ENCODE measurements at places on chromosomes 6 and 20.

DNA sequence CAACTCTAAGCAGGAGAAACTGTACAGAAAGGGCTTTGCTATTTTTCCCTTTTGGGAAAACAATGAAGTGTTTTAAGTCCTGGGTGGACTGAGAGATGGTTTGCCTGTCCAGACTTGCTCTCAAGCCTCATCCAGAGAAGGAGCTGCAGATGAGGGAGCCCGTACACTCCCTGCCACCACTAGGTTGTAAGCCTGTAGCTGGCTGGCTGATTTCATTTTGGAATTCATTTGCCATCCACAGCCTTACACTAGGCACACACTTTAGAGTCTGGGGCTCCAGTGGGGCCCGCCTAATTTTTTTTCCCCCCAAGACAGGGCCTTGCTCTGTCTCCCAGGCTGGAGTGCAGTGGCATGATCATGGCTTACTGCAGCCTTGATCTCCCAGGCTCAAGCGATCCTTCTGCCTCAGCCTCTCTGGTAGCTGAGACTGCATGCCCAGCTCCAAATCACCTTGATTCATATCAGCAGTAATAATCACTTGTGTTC, 28.4 kb downstream of the POFUT1 start:
- no peak for DNase-seq

DNA sequence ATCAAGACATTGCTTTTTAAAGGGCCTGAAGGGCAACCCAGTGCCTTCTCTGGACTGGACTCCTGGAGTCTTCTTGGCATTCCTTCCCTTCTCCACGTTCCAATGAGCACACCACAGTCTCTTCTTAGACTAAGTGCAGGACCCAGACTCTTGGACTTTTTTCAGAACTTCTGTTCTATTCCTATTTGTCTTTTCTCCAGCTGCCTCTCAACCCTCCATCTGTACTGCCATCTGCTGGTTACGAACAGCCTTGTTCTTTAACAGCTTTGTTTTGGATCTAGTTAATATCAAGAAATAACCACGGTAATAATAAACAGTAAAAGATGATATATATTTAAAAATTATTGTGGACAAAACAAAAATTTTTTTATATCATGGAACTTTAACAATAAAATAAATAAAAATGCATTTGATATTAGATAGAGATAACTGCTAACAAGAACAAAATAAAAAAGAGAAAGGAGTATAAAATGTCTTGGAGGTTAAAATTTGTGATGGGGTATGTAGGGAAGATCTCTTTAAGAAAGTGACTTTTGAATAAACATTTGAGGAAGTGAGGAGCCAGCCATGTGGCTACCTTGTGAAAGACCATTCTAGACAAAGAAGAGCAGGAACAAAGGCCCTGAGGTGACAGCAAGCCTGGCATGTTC, 105.1 kb upstream of the HCRTR2 start:
- DNase-seq = no peak

DNA sequence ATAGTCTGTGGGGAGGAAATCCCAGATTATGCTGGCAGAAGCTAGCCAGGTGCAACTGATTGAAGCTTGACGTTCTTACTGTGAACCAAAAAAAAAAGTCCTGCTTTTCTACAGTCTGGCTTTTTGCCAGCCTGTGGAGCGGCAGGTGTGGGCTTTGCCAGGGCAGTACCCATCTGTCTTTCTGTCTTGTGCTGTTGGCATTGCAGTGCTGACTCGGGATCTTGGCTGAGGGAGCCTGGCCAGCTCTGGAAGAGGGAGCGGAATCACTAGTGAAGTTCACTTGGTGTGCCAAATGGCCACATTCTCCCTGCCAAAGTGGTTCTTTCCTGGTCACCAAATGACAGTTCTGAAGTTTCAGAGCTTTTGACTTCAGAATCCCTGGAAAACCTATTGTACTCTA, 5.0 kb downstream of the KIF3B start:
- DNase-seq = no peak

DNA sequence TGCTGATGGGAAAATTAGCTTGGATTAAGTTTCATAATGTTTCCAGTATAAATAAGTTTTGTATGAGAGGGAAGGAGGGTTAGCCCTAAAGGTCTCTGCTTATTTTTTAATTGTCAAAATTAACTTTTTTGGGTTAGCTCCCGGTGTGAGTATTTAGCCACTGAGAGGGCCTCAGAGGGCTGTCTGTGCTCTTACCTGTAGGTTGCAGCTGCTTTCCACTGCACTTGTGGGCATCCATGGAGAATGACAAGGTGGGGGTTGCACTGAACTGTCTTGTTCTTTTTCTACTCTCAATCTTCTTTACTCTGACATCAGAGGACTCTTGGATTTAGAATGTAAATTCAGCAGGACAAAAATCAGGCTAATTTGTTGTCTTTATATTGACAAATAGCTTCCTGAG, 81.4 kb downstream of the CD164 start:
- DNase-seq = no peak

GRCh38 chr6:120055071-120055470, 705.5 kb upstream of the MAN1A1 start:
- DNase-seq = no peak

DNA sequence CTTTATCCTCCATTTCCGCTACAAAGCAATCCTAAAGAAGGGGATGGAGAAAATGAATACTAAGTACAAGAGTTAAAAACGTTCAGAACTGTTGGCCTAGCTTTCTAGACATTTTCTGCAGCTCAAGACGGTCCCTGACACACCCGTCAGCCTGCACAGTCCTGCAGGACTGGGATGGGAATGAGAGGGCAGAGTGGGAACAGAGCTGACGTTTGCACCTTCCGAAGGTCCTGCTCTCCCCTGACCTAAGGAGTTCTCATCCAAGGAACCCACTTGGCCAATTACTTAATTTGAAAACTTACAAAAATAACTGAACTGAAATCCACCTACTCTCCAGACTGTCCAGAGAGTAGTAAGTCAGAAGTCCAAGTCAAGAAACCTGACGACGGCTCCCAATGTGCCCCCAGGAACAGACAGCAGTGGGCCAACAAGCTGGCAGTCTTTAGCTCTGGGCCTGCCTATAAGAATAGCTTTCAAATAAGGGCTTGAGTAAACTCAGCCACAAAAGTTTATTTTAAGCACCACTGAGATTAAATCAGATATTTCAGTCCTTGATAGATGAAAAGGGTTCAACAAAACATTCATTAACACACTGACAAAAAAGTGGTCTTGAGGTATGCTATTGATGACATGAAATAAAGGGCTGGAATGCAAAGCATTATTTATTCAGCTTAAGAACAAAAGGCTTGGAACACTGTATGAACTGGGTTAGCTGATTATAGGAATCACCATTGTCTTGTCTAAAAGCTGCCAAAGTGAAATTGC, 76.8 kb downstream of the CNKSR3 start:
- no peak for DNase-seq

DNA sequence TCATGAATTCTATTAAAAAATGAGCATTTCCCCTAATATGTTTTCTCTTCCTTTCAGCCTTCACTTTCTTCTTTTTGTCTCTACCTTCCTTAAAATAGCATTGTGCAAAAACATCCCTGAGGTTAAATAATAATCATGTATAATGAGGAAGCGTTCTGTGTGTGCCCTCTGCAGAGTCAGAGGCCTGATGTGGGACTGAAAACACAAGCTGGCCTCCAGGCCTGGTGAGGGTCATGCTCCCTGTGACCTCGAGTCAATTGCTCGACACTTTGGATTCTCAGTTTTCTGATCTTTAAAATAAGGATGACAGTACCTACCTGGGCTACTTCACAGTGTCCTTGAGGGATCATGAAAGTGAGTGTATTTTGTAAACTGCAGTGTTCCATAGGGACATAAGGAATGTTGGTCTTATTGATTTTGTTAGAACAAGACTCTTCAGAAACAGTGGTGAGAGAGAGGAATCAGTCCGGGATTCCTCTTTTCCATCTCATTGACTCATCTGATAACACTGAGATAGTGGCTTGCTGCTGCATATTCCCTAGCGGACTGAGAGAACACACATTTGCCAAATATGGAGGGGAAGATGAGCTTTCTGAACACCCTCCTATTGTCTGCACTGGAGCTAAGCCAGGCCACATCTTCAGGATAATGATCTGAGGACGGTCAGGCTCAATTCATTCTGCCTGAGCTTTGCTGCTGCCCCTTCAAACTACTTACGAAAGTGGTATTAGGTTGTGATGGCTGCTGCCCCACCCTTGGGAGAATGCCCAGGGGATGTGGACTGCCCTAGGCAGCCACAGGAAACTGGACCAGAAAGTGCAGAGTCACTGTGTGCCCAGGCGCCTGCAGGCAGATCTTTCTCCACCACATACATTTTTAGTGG, 39.6 kb upstream of the PDE7B start:
- no peak for DNase-seq

GRCh38 chr20:37543828-37544227, 16.2 kb upstream of the BLCAP start:
- no peak for DNase-seq

DNA sequence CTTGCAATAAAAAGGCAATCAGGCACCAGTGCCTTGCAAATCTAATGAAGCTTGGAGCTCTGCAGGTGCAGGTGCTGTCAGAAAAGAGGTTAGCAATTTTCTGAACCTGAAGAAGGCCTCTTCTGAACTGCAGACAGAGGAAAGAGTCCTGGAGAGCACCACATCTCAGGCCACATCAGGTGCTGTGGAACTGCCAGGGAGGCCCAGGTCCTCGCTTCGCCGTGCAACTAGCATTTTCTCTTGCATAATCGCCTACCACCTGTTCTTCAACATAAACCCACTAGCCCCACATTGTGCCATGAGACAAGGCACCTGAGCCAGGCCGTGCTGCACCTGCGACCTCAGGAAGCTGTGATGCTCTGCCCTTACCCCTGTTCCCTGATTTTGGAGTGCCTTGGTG, 187.6 kb downstream of the DTNBP1 start:
- DNase-seq = no peak

GRCh38 chr20:18718129-18718528, 95.5 kb upstream of the SCP2D1 start:
- DNase-seq = no peak

DNA sequence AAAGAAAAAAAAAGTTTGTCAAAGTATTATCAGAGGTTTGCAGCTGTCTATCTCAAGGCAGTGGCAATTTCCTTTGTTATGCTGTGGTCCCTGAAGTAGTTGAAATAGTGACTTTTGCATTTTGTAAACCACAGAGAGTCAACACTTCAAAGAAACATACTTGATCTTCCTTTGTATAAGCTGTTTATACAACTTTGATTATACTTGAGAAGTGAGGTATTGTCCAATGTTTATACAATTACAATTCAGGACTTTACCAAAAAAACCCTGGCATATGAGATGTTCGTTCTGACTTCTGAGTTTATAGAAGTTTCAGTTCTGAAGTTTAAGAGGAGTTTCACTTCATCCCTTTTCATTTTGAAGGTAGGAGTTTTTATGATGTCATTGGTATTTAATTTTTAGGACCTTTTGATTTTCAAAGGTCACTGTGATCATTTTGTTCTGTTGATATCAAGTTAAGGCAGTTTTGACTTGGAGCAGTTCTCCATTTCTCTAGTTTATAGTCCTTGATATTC, 4.0 kb downstream of the STK4 start:
- DNase-seq = no peak

DNA sequence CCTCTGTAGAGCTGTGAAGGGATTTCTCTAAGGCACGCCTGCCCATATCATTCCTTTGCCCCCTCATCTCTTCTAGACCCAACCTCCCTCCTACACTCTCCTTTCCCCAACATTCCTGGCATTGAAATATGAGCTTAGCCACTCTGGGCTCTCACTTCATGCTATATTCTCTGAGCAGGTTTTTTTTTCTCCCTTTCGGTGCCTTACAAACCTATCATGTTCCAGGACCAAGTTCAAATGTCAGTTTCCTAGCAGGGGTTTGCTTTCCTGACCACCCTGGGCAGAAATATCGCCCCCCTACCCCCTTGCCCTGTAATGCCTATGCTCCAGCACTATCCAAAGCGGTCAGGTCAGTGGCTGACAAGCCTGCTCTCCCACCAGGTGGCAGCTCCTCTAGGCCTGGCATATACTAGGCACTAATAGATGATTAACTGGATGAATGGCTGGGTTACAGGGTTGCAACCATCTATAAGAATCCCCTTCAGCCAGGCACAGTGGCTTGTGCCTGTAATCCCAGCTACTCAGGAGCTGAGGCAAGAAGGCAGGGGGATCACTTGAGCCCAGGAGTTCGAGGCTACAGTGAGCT, 25.7 kb upstream of the AAR2 start:
- DNase-seq = no peak

GRCh38 chr6:105991561-105992314, 94.4 kb upstream of the PRDM1 start:
- DNase-seq = peak; percentile 32

GRCh38 chr6:89745096-89745495, 74.5 kb downstream of the MDN1 start:
- no peak for DNase-seq
